ENCODE measurements at places on chromosomes 2 and 18.
A peak's percentile ranks its signal among the peaks of the same experiment; 100 is the strongest.

GRCh38 chr2:197677056-197677455 is 1.7 kb upstream of the RFTN2 start:
- no peak for DNase-seq

- no peak for DNase-seq
Observed at GRCh38 chr18:62069556-62069955, 117.3 kb downstream of the PIGN start.

- peak; percentile 34 for DNase-seq
Observed at GRCh38 chr2:160411167-160411566, 82.4 kb downstream of the RBMS1 start.

DNA sequence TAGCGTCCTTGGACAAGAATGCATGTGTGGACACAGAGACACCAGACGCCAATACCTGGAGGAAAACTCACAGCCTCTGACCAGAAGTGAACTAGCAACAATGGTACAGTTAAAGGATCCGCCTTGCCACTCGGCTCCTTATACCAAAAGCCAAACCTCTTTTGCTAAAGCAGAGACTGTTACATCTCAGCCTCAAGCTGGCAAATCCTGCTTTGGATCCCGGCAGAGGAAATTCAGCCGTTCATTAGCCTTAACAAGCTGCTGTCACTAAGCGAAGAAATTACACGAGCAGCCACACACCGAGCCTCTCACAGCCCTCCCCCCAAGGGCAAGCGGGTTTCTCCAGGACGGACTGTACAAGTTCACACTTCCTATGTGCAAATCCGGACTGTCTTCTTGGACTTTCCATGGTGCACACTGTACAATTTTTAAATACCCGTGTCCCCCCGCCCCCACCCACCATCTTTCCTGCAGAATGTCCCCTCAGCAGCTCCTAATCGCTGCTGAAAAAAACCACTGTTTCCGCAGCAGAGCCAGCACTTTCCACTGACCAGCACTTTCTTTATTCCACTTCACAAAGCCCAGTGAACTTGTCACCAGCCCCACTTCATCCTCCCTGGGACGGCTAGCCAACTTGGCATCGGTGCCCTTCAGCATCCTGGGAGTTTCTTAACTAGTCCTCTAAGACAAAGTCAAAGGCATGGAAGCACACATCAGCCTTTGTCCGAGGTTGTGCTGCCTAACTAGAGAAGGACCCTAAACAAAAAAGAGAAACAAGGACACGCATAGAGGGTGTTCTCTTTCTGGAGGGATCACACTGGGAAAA is 1.5 kb downstream of the KLF7 start:
- no peak for DNase-seq

GRCh38 chr2:48508461-48509124 is 21.4 kb upstream of the STON1 start:
- no peak for DNase-seq

DNA sequence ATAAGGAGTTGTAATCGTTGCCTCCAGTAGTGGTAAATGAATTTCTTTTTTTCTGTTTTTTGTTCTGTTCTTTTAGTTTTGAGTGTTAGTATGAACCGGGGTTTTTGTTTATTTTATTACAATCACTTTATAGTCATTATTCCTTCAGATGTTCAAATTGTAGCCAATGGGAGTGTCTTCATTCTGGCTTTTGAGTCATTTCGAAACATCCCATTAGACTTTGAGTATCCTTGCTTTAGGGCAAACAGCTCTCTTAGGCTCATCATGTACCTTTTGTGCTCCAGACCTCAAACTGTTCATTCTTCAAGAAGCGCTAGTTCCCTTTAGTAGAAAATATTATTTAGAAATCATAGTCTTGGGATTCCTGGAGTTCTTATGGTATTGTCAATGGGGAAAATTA is 54.2 kb upstream of the PAX3 start:
- no peak for DNase-seq

DNA sequence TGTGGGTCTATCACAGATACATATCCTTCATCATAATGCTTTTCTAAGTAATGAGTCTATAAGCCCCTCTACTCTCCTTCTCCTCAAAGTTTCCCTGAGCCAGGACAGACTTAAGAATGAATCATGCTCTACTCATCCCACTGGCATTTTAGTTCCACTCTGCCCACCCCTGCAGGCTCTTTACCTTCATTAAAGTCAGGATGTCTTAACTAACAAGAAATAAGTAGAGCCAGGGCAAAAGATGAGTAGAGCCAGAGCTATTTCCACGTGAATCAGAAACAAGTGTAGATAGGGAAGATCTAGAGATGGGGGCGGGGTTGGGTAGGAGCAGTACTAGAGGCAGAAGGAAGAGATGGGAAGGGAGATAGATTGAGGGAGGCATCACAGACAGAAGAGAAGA is 790.5 kb downstream of the RNF144A start:
- DNase-seq, result no peak

DNA sequence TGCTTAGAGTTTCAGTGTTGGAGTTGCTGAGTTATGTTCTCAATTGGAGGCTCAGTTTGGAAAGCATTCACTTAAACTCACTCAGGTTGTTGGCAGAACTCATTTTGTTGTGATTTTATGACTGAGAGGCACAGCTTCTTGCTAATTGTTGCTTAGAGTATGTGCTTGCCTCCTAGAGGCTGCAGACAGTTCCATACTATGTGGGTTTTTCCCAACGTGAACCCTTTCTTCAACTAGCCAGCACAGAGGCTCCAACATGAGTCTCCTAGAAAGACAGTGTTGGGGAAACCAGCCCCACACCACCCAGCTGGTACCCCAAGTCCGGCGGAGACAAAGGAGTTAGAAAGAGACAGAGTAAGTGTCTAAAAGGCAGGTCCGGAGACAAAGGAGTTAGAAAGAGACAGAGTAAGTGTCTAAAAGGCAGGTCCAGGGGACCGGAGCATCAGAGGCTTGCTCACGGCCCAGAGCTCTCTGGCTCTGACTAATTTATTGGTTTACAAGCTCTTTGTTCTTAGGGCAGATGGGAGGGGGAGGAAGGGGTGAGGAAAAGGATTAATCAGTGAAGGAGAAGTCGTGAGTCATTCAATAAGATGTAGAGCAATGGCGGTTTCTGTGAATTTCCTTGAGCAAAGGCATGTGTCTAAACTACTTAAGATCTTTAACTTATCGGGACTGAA is 999.7 kb upstream of the LRRTM1 start:
- no peak for DNase-seq

DNA sequence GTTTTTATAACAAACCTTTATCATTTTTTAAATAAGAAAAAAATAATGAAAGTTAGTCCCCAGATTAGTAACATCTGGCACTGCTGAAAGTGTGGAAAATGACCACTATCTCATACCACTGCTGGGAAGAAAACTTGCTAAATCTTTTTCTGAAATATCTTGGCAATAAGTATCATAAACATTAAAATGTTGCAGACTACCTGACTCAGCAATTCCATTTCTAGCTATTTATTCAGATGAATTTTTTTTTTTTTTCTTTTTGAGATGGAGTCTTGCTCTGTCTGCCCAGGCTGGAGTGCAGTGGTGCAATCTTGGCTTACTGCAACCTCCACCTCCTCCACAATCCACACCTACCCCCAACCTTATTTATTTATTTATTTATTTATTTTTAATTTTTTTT is 35.3 kb upstream of the SOS1 start:
- no peak for DNase-seq

DNA sequence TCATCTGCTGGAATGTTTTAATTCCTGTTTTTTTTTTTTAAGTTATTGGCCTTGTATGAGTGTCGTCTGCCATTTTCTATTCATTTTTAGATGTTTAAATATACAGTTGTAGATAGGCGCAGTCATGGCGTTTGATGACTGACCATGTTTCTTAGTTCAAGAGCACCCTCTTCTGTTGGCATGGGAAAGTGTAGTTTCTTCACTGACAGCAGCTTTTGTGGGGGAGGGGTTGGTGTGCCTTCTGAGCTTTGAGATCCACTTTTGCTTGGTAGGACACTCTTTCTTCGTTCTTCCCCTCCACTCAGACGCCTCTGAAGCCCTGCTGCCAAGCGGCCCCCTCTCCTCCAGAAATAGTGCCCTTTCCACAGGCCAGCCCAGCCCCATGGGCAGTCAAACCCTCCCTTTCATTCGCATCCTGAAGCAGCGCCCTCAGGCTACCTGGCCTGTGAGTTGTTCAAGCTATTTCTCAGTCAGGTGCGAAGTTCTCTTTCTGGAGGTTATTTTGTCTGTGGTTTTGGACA is 492.0 kb downstream of the TNS1 start:
- DNase-seq, result no peak

DNA sequence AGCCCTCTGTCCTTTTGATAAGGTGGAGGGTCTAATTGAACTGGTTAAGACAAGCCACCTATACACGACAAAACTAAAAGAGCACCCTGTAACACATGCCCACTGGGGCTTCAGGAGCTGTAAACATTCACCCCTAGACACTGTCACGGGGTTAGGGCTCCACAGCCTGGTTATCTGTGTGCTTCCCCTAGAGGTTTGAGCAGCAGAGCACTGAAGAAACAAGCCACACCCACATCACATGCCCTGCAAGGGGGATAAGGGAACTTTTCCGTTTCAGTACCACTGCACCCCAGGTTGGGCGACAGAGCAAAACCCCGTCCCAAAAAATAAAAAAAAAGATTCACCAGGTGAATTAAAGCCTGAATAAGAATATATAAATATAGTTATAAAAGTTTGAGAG is 913.7 kb upstream of the ACVR2A start:
- DNase-seq, result no peak

DNA sequence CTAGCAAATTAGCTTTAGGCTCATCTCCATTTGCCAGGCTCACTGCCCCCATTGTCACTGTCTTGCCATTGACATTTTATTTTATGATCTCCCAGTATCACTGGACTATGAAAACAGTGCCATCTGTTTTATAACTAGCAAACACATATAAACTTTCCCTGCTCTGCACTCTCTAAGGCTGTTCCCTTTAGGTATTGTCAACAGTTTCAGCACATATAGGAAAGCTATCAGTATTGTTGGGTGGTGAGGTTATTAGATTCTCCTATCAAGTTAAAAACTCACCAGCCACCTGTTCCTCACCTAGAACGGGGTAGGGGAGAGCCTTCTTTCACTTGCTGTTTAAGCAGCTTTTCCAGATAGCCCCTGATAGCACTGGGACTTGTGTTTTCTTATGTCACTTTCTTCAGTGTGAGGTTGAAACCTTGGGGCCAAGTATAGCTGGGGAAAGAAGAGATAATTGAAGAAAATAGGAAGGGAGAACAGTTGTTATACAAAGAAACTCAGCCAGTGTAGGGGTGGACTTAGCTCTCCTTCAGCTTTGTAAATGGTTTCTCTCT is 32.5 kb downstream of the CFLAR start:
- DNase-seq, result no peak

DNA sequence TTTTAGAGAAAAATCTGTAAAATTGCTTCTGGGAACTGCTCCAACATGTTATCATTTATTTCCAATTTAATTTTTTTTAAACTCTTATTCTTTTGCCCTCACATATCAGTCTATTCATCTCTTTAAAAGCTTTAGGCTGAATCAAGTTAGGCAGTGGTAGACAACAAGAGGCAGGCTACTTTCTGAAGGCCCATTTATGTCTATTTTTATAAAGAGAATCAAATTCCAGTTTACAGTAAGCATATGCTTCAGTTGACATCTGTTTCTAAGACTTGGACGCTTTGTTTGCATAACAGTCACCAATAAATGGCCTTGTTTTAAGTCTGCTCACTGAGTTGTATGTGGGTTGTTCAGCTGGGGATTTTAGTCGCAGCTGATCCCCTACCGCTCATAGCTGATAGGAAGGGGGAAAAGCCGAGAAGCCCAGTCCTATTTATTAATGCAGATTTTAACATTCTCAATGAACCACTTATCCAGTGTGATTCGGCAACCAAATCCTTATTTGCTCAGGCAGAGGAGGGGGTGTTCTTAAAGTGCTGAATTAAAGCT is 260.4 kb upstream of the SIX3 start:
- no peak for DNase-seq

DNA sequence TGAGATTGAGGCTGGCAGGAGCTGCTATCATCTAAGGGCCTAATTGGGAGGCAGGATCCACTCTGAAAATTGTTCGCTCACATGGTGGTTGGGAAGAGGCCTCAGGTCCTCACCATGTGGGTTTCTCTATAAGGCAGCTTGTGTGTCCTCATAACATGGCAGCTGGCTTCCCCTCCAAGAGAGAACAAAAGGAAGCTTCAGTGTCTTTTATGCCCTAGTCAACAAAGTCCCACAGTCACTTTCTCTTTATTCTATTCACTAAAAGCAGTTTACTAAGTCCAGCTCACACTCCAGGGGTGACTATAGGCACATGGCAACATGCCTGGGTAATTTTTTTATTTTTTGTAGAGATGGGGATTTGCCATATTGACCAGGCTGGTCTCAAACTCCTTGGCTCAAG is 5.8 kb upstream of the ITGAV start:
- DNase-seq, result no peak

DNA sequence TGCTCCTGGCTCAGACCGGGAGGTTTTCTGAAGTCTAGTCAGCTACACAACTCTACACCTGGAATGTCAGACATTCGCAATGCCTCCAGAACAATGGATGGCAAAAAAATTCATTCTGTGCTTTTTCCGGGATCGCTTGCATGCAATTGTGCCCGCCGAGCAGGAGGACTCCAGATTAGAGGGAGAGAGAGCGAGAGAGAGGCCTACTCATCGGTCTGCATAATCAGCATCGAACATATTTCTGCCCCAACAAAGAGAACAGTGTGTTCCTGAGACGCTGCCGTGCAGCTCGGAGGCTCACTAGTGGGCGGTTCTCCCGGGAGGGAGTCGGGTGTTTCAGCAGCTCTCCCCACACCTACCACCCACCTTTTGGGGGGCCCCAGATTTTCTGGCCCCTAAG is 117.1 kb downstream of the KLHL29 start:
- DNase-seq, result no peak

- no peak for DNase-seq
Observed at GRCh38 chr2:55862673-55863390, 60.8 kb downstream of the EFEMP1 start.

DNA sequence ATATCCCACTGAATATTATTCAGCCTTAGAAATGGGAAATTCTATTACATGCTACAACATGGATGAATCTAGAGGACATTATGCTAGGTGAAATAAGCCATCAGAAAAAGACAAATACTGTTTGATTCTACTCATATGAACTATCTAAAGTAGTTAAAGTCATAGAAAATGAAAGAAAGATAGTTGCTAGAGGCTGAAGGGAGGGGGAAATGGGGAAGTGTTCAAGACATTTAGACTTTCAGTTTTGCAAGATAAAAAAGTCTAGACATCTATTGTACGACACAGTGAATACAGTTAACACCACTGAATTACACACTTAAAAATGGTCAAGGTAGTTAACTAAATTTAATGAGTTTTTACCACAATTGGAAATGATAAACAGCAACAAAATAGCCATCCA is 835.9 kb upstream of the CHAC2 start:
- no peak for DNase-seq

DNA sequence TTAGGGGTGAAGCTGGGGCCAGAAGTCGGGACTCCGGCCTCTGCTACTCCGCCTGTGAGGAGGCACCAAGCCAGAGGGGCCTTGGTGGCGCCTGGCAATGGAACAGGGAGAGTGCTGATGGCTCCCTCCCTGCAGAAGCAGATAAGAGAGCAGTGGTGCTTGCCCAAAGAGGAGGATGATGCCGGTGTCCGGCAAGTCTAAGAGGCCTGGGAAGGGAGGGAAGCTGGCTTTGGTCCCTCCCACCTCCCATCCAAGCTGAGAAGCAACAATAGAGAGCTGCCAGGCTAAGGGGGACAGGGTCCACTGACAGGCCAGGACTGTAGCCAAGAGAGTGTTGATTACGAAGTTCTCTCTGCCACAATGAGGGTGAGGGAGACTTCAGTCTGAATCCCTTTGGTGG is 479.5 kb downstream of the TNS1 start:
- no peak for DNase-seq

GRCh38 chr2:180016937-180017336 is 9.8 kb upstream of the CWC22 start:
- no peak for DNase-seq

GRCh38 chr2:118838741-118839455 is 8.6 kb downstream of the EN1 start:
- no peak for DNase-seq

Data from stimulated activated CD4-positive, alpha-beta T cell treated with anti-CD3 and anti-CD28 coated beads, Interleukin-4, amount 100 ng/mL, for 4 hours (primary cell).